NCI-H187 (cell line): ENCODE measurements at places on chromosomes 3 and 15.

GRCh38 chr3:115363071-115363470 lies 216.0 kb upstream of the ZBTB20 start:
- DNase-seq, result no peak

DNA sequence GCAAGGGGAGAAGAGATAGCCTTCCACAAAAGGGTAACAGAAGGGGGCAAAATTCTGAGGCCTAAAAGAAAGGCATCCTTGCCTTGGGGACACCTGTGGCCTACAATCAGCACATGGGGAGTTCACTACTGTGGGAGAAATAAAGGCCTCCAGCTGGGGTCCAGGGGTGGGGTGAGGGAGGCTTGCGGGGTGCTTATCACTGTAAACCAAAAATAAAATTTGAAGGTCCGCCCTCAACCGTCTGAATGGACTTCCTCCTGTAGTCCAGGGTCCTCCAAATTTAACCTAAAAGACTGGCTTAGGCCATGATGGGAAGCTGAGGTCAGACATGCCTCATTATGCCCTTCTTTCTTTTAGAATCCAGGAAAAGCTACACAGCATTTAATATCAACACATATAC lies 2.1 kb upstream of the POLR2M start:
- no peak for DNase-seq

DNA sequence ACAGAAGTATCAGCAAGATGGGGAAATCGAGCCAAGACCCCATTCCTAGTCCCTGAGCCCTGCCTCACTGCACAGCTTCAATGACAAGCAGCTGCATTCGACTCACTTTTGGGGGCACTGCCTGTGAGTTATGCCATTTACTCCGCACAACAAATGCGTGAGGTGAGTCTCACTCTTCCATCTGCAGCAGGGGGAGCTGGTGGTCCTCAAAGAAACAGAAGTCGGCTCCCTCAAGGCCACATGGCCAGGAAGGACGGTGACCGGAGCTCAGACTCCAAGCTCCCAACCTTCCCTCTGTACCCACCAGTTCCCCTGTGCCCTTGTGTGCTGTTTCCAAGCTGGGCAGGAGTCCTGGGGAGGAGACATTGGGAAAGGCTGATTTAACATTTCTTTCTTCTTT lies 127.7 kb upstream of the IQSEC1 start:
- DNase-seq, result no peak

DNA sequence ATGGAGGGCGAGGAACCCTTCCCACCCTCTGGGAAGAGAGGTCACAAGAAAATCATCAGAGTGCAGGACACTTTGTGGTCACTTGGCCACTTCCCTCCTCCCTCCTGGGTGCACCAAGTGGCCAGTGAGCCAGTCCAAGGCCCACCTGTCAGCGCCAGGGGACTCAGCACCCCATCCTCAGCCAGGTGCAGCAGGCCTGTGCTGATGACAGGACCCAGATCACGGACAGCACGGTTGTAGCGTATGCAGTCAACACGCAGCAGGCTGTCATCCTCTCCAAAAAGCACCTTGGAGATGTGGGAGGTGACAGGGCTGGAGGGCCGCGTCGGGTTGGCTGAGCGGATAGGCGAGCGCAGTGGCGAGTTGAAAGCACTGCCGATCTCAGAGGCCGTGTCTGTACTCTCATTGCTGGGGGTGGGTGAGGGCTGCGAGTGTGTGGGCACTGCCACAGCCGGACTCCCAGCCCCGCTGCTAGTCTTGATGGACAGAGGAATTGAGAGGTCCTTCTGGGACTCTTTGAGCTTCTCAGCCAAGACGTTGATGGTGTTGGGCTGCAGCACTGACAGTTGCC lies 41.5 kb downstream of the SEMA3G start:
- DNase-seq, result no peak

- no peak for DNase-seq
These were observed 209.5 kb downstream of the ZIC1 start for GRCh38 chr3:147618691-147619090.

- DNase-seq, result no peak
These were observed 7.5 kb downstream of the RNF111 start for GRCh38 chr15:58994906-58995453.

GRCh38 chr15:64634576-64635498 lies 140.6 kb downstream of the RBPMS2 start:
- no peak for DNase-seq
